ENCODE measurements at places on chromosomes 3 and 15.

DNA sequence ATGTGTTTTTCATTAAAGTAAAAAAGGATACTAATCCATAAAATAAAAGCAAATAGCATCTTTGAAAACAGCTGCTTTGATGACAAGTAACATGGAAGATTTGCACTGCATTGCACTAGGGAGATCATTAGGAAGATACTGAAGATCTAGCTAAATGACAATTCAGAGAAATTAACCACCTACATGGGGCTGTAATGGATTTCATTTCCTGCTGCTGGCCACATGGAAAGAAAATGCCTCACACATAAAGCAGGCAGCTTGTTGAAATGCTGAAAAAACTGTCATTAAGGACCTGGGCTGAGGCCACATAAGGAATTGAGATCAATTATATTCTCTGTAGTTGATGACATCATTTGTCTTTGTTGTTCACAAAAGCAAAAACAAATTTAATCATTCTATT, 94.1 kb downstream of the PYDC2 start:
- no peak for DNase-seq

- DNase-seq, result no peak
Measured at GRCh38 chr3:190345027-190345821, 23.0 kb upstream of the CLDN1 start.

- no peak for DNase-seq
Measured at GRCh38 chr15:43932907-43933306, 106.1 kb downstream of the WDR76 start.

GRCh38 chr3:134004841-134005240, 24.9 kb downstream of the SLCO2A1 start:
- no peak for DNase-seq

- no peak for DNase-seq
Measured at GRCh38 chr15:41637086-41637485, 23.1 kb upstream of the MGA start.

DNA sequence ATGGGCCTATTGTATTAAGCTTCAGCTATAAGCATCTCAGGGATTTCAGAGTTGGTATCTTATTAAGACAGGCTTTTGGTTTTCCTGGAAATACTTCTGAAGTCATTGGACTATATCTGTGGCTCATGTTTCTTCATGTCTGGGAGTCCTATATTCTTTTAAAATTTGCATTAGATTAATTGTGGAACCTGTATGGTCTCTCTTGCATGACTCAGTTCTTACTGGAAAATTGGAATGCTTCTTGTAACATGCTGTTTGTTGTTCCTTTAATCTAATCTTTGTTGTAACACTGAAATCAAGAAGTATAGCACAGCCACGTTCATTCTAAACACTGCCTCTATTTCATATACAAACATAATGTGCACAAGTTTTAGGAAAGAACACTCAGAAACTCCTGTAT, 208.1 kb downstream of the RBMS3 start:
- DNase-seq, result no peak

DNA sequence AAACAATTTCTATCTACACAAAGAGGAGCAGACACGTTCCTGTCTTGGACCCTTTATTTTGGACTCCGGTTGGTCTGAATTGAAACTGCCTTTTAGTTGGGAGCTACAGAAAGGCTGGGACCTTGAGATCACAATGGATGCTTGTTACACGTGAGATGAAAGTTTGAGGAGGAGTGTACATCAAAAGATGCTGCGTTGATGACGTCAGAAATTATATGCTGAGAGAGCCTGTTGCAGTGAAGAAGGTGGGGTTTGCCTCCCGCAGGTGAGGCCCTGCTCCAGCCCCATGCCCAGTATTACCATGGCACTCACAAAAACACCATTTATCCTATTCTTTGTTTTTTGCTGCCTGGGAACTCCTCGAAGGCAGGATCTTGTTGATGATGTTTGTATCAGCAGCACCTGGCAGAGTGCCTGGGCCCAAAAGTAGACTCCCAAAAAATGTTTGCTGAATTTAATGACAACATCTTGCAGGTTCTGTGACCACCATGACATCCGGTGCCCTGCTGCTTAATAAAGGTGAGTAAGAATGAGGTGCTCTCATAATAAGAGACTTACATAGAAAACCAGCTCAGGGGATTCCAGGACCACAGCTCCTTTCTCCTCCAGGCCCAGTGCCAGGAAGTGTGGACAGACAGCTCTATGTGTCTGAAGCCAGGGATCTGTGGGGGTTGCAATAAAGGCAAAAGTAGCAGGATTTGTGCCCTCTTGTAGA, 136.1 kb upstream of the UBE2E1 start:
- DNase-seq, result no peak

- no peak for DNase-seq
Measured at GRCh38 chr3:4408958-4409357, 58.1 kb downstream of the SUMF1 start.

DNA sequence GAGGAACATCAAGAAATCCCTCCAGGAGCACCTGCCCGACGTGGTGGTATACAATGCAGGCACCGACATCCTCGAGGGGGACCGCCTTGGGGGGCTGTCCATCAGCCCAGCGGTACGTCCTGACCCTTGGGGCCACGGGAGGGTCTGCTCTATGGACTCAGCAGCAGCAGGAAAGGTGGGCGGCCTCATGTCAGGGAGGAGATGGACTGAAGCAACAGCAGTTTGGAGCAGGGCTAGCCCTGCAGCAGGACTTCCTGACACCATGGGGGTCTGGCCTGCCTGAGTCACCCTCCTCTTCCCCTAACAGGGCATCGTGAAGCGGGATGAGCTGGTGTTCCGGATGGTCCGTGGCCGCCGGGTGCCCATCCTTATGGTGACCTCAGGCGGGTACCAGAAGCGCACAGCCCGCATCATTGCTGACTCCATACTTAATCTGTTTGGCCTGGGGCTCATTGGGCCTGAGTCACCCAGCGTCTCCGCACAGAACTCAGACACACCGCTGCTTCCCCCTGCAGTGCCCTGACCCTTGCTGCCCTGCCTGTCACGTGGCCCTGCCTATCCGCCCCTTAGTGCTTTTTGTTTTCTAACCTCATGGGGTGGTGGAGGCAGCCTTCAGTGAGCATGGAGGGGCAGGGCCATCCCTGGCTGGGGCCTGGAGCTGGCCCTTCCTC, 24.2 kb downstream of the HDAC11 start:
- DNase-seq, result no peak

DNA sequence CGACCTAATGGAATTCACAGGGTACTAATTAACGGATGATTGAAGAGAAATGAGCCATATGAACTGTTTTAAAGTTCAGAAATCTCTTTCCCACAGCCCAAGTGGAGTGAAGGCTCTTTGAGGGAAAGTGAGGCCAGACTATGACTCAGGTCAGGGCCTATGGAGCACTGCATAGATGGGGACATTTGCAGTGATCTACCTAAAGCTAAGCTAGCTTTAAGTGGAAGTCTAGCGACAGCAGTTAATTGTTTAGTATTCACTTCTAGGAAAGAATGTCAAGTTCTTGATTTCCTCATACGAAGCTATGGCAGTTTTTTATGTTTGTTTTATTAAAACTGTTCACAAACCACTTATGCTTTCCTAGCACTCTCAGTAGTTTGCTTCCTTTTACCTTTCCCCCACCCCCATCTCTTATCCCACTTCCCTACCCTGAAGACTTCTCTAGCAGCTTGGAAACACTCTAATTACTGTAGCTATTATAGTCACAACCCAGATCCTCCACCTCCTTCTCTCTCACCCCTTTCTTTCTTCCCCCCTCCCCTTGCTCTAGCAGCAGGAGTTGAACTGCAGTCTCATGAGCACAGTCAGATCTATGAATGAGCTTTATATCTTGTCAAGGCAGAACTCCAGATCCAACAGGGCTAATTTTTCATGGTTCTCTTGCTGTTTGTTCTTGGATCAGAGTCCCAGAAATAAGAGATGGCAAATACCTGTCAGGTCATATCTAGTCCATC, 6.2 kb downstream of the ZNF609 start:
- no peak for DNase-seq

- no peak for DNase-seq
Measured at GRCh38 chr3:17050071-17050470, 165.3 kb downstream of the PLCL2 start.

DNA sequence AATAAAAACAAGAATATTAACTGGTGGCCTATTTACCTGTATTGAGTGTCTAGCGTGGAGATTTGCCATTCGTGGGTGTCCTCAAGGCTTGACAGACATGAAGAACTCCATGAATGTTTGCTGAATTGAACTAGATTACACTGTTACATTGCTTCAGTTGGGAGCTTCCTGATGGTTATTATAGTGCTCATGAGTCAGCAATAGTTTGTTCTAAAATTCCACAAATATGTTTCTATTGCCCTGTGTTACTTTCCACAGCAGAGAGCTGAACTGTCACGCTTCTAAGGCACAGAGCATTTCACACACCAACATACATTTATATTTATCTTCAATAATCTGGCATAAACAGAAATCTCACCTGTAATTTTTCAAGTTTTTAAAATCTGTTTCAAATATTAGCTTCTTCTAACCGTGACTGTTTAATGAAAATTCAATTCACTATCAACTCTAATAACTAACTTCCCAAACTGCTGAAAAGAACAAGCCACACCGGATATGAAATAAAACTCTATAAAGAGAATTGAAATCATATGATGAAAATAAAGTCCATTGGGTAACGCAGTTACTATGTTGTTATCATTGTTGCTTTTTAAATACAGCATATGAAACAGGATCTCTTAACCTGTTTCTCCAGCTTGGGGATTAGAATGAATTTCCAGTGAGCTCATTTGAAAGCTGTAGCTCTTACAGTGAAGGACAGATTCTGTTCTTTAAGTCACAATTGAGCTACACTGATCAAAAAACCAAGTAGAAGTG, 61.2 kb upstream of the MCF2L2 start:
- DNase-seq, result no peak

DNA sequence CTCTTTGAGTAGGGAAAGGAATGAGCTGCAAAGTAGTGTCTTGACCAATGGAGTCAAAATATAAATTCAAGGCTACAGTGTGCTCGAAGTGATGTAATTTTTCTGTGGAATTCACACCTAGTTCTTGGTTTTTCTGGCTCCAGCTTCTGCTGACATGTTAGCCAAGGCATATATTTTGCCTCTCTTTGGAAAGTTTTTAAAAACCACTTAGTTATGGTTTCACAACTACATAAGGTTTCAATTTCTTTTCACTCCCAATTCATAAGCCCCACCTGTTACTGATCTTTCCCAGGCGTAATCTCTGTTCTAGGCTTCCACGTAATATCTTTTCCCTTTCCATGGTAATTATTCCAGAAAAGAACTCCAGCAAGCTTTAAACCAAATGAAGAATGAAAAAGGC, 46.9 kb downstream of the GADL1 start:
- DNase-seq, result no peak

GRCh38 chr3:150765949-150766720, 3.2 kb upstream of the SIAH2 start:
- no peak for DNase-seq

DNA sequence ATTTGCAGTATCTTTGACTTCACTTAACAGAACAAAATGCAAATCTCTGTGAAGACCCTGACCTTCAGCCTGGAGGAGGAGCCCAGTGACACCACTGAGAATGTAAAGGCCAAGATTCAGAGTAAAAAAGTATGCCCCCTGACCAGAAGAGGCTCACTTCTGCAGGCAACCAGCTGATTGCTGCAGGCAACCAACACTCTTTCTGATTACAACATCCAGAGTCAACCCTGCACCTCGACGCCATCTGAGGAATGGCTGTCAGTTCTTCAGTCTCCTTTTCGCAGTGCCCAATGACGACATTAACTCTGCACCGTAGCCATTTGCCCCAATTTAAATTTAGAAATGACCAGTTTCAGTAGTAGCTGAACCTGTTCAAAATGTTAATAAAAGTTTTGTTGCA, 14.9 kb downstream of the ATP13A3 start:
- no peak for DNase-seq

DNA sequence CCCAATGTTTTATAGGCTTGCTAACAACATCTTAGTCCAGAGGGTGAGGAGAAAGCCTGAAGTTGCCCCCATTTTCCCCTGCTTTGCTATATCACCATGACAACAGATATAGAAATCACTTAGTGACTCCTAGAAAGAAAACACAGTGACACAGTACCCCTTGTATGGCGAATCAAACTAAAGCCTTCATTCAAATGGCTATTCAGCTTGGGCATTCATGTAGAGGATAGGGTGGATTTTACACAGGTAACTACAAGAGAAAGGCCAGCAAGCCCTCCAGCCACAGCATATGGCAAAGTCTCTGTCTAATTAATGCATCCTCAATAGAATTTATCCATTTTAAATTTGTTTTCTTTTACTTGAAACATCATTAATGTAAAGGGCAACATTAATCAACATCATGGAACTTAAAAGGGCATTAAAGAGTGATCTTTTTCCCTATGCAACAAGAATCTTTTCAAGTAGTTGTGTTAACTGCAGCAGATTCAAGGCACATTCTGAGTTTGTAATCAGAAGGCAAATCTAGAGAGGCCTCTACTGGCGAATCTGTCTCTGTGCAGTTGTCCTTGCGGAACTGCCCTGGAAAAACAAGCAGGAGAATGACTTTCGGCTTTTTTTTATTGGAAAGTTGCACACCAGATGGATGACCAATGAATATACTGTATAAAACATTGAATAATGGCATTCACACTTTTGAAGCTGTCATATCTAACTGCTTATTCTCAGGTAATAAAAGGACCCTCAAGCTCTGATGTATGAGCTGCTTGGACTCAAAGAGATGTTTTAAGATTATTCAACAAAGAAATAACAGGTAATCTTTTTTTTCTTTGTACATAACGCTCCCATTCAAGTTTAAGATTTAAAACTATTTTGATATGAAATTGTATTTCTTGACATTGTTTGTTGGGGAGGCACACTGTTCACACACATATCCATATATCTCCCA, 621.7 kb upstream of the AGTR1 start:
- no peak for DNase-seq

DNA sequence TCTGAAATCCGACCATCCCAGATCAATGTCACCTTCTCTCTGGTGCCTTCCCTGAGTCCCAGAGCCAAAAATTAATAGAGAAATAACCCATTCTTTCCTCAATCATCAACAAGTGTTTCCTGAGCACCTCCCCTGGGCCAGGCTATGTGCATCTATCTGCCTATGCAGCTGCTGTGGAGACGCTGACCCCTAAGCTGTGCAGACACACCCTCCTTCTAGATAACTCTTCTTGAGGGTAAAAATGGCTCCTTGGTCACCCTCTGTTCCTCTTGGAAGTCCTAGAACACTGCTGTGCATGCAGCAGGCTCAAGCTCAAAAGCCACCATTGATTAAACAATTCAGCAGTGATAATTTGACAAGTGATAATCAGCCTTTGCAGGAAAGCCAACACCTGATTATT, 18.4 kb downstream of the CA12 start:
- DNase-seq, result no peak

- DNase-seq, result no peak
Measured at GRCh38 chr3:75171630-75172230, 492.4 kb upstream of the FRG2C start.

DNA sequence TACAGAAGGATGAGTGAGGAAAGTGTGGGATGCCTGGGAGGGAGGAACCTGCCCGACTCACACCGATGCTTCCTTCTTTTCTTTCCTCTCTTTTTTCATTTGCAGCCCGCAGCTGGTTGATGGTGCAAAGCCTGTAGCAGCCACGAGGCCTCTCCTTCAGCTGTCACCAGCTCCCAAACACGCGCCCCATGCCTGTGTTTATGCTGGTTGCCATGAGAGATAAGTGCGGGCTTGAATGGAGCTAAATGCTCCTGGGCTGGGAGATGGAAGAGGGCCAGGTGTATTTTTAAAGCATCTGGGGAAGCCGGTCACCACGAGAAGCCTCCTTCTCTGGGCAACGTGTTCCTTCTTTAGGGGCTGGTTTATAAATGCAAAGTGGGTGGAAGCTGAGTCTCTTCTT, 9.3 kb downstream of the COLQ start:
- DNase-seq, result no peak

GRCh38 chr3:166123088-166123487, 285.9 kb upstream of the BCHE start:
- DNase-seq, result no peak

Measured in activated naive CD4-positive, alpha-beta T cell (primary cell).